ENCODE measurements at places on chromosomes 11 and 22.

- DNase-seq, result no peak
Measured at GRCh38 chr11:28756977-28757376, 648.8 kb downstream of the METTL15 start.

DNA sequence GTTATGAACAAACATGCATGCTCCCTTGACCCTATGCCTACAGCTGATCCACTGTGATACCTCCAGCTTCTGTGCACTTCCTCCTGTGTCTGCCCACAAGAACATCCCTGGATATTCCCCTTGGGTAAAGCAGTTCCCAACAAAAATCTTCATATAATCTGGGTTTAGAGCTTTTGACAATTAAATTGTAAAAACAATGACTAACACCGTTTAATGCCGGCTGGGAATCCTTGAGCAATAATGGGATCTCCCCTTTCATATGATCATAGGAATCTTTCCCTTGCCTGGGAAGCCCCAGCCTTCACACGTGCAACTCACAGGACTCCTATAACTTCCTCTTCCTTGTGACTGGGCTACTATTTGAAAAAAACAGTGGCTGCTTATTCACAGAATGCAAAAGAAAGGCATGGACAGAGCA, 6.3 kb upstream of the ZC3H12C start:
- no peak for DNase-seq

DNA sequence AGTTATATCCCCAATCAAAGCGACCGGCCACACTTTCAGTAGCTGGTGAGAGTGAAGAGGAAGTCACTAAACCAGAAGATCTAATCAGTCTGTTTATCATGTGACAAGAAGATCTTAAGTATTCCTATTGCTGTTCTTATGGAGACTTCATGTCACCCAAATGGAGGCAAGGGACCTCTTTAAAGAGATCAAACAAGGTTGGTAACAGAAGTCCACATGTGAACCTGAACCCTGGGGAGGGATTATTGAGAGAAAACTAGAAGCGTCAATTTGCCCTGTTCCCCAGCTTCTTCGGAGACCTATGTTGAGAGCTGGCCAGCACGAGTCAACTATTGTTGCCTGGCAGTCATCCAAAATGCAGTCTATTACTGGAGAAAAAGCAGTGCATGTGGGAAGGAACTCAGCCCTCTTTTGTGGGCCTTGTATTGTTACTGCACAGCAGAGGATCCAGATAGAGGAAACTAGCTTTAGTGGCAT, 76.9 kb upstream of the CTSC start:
- peak; percentile 22 for DNase-seq

- DNase-seq, result no peak
Measured at GRCh38 chr11:70315716-70316115, 45.2 kb downstream of the PPFIA1 start.

GRCh38 chr11:232783-233565, 3.2 kb downstream of the SIRT3 start:
- no peak for DNase-seq

- DNase-seq, result no peak
Measured at GRCh38 chr11:8273287-8273686, 9.6 kb upstream of the LMO1 start.

DNA sequence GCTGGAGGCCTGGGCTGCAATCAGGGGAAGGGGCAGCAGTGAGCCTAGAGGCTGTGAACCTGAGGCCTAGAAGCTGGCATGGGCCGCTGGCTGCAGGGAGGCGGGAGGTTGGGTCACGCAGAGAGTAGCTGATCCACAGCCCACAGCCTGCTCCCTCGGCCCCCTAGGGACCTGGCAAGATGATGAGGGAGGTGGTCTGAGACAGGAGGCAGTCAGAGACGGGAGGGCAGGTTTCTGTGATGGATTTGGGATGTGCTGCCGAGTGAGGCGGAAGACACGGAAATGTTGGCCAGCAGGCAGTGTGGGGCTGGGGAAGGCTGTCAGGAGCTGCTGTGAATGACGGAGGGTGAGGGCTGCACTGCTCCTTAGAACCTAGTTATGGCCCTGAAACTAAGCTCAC, 22.7 kb downstream of the LRFN4 start:
- no peak for DNase-seq

GRCh38 chr11:1293619-1294015, 15.8 kb downstream of the TOLLIP start:
- no peak for DNase-seq

- no peak for DNase-seq
Measured at GRCh38 chr11:15153231-15153630, 38.5 kb downstream of the INSC start.

- no peak for DNase-seq
Measured at GRCh38 chr22:29081517-29082236, 8.8 kb downstream of the KREMEN1 start.
